ENCODE measurements at places on chromosomes 16 and 17.

GRCh38 chr16:71672803-71673581, 47.0 kb downstream of the MARVELD3 start:
- DNase-seq: no peak

GRCh38 chr16:57897053-57897784, 73.7 kb downstream of the CNGB1 start:
- DNase-seq: no peak

- no peak for DNase-seq
Observed at GRCh38 chr17:29212681-29213121, 32.5 kb upstream of the MYO18A start.

DNA sequence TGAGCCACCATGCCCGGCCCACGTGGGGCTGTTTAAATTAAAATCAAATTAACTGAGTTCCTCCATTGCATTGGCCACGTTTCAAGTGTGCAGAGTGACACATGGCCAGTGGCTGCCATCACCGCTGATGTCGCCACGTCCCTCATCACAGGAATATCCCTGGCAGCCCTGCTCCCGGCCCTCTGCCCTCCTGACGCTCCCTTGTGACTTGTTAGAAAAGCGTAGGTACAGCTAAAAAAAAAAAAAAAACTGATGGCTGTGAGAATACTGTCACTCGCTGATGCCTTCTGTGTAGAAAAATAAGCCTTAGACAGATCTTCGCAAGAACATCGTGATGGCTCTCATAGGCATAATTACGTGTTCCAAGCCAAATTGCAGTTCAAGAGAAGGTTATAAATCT, 21.7 kb downstream of the CARHSP1 start:
- DNase-seq: no peak

DNA sequence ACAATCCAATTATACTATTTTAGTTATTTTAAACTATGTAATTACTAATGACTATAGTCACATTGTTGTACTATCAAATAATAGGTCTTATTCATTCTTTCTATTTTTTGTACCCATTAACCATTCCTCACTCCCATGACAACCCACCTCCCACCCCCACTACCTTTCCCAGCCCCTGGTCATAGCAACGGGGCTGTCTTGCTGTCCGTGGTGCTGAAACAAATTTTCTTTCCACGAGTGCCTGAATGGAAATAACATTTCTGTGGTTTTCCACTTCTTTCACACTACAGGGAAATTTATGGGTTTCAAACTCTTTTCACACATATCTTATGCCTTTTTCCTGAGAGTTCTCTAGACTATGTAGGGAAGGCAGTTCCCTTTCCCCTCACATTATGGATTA, 326.6 kb downstream of the PHKB start:
- no peak for DNase-seq

DNA sequence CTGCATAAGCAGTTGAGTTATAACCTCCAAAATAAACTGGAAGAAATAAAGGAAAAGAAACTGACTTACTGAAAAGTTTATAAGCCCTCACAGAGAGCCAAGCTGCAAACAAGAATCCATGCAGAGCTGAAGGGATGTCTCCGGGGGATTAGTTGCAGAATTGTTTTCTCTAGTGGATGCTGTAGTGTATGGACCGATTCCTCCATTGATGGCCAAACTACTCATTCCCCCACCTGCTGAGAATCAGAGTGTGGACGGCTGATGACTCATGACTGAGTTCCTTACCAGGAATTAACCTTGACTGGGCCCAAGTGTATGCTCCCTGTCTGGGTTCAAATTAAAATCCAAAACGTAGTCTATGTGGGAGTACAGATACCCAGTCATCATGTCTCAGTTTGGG, 93.9 kb upstream of the CDH8 start:
- DNase-seq: no peak

DNA sequence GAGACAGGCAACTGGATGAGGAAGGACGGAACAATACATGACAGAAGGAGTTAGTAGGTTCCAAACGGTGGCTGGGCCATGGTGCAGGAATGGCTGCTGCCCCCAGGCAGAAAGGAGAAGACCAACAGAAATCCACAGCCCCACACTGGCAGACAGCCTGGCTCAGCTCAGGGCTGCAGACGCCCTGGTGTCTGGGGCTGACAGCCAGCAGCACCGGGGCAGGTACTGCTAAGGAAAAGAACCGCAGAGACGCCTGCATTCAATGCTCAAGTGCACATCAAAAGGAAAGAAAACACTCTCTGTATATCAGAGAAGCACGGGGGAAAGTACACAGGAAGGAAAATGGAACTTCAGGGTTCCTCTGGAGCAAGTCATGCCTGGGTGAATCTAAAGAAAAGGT, 53.4 kb downstream of the GAS7 start:
- no peak for DNase-seq

- peak; percentile 15 for DNase-seq
Observed at GRCh38 chr17:13337864-13338371, 263.8 kb downstream of the HS3ST3A1 start.

DNA sequence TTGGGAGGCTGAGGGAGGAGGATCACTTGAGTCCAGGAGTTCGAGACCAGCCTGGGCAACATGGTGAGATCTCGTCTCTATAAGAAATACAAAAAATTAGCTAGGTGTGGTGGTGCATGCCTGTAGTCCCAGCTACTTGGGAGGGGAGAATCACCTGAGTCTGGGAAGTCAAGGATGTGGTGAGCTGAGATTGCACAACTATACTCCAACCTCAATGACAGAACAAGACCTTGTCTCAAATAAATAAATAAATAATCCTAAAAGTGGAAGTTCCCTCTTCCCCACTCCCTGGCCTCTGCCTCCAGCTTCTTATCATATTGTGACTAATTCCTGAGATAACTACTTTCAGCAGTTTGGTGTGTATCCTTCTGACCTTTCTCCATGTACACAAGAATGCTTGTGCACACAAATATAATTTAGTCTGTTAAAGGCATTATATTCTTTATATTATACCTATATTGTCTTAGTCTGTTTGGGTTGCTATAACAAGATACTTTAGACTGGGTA, 23.5 kb upstream of the DNAJA2 start:
- no peak for DNase-seq

DNA sequence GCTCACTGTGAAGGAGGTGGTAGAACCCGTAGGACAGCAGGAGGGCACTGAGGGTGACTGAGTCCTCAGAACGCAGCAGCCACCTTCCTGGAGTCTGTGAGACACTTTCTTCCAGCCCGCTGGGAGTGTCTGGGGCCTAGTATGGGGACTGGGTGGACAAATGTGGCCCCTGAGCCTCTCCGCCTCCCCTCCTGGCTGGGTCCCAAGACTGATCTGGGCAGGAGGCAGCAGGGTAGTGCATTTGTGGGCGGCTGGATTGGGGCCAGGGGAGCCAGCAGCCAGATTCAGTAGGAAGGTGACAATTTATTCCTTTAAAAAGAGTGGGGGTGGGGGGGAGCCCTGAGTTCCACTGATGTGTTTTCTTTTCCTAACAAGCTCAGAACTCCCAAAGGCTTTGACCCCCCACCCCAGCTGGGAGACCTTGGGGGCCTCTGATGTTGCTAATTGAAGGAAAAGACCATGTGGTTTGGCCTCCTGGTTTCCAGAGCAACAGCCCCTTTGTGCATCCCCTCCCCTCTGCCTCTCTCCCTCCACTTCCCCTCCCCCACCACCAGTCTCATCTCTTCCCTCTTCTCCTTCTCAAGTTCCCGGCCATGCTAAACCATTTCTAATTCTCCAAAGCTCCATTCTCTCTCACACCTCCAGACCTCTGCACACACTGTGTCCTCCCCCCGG, 4.4 kb downstream of the CLEC19A start:
- no peak for DNase-seq

- DNase-seq: no peak
Observed at GRCh38 chr16:75745823-75746222, 19.5 kb upstream of the CPHXL start.

DNA sequence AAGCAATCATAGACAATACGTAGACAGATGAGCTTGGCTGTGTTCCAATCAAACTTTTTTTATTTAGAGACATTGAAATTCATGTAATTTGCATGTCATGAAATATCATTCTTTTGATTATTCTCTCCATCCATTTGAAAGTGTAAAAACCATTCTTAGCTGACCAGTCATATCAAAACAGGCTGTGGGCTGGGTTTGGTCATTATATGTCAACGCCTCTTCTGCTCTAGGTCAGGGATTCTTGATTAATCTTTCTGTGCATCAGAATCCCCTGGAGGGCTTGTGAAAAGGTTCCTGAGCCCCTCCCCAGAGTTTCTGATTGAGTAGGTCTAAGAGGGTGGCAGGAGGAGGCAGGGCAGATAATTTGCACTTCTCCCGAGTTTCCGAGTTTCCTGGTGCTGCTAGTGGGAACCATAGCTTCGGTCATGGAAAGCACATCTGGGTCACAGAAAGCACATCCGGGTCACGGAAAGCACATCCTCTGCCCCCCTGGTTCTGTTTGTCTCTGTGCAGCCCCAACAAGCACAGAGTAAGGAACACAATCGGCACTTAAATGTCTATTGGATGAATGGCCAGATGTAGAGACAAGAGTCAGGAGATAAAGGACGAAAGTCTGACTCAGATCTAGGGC, 16.4 kb downstream of the PIMREG start:
- DNase-seq: no peak

DNA sequence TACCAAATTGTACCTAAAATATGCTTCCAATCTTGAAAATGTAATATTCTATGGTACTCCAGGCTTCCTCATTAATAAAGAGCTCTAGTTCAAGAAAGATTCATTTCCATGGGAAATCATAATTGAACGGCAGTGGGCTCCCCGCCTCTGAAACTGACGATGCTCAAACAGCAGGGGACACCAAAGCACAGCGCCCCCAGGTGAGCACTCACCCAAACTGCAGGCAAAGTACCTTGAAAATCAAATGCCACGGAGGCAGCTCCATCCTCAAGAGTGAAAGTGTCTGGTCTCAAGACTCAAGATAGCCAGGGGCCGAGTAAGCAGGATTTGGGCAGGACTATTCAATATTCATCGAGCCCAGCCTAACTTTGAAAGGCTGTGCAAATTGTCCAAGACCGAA, 217.4 kb upstream of the TNRC6C start:
- no peak for DNase-seq

DNA sequence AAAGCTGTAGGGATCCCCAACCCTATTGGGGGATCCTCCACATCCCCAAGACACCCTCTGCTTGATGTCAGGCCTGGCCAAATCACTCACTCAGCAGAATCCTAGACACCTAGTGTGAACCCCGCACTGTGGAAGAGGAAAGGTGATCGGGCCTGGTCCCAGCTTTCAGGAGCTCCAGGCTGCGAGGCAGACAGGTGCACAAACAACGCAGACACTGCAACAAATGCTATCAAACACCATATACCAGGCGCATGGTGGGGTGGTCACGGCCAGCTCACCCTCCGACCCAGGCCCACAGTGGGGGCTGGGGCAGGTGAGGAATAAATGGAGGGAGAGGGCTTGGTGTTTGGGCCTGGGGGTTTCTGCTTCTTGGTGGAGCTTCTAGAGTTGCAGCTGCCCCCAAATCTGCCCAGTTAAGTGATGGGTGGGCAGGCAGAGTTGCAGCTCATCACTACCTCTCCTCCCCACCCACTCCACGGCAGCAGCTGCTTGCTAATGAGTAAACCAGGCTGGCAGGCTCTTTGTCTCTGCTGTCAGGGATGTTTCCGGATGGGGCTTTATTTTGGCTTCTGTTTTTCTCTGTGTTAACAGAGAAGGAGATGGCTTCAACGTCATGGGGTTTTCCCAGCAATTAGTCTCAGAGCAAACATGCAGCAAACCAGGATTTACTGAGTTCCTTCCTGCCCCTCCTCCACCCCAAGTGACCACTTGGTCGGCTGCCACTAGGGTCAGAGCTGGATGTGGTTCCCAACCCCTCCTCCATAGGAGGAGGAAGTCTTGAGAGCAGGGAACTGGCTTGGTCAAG, 46.6 kb downstream of the PECAM1 start:
- no peak for DNase-seq

- DNase-seq: peak; percentile 47
Observed at GRCh38 chr17:74199306-74200092, 4.0 kb upstream of the RPL38 start.

DNA sequence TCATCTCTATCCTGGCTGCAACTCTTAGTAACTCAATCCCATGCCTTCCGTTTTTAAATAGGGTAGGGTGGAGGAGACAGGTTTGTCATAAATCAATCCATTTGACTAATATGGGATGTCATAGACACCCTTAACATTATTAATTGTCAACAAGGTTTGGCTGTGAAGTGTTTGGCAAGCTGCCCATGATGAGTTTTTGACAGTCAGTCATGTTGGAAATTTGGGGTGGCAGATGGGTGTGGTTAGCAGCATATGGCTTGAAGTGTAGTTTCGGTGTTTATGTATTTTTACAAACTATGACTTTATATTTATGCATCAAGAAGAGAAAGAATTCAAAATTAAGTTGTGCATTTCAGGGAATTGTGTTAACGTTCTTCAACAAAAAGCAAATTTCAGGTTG, 221.8 kb upstream of the CDH5 start:
- DNase-seq: no peak

All from T-helper 1 cell (primary cell).